ENCODE measurements at places on chromosomes 12 and 14.

DNA sequence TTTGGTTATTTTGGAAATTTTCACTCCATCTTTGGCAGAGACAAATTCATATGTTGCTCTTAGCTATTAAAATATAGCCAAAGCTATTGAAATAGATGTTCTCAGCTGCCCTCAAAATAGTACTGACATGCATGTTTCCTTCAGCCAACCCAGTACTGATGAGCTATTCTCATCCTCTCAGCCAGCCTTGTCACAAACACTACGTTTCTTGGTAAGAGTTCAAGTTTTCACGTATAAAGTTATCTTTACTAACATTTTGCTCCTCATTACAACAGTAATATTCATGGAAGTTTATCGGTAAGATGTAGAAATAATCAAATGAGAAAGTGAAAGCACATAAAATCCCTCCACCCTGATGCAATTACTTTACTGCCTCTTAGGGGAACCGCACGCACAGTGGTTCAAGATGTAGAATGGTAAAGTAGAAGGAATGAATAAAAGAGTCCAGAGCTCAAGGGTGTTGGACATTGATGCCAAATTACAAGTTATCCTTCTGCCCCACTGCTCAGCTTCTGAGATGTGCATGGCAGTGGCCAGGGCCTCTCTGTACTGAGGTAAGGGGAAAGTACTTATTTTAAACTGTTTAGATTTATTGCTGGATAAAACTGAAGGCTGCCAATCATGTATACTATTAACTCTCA is 20.7 kb downstream of the GCH1 start:
- DNase-seq, result peak; percentile 18

- DNase-seq, result no peak
Observed at GRCh38 chr12:65965358-65965757, 141.1 kb downstream of the HMGA2 start.

DNA sequence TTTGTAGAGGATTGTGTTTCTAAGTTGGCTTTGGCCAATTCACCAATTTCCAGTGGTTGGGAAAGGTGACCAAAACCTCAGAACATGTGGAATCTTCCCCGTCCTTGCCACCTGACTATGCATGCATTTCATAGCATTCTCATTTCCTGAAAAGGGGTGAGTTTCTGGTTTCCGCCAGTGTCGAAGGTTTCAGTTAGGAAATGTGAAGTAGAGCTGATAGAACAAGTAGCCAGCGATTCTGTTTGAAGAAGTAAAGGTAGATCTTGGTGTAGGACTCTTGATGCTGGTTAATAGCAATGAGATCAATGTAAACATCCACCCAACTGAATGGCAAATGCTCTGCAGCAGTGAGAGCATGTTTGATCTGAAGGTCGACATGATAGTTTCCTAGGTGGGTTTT is 15.9 kb downstream of the SMOC1 start:
- no peak for DNase-seq

- peak; percentile 97 for DNase-seq
Observed at GRCh38 chr14:68788996-68789820, 3.7 kb downstream of the ZFP36L1 start.

GRCh38 chr12:124345795-124346194 is 50.9 kb downstream of the RFLNA start:
- DNase-seq, result no peak

GRCh38 chr12:104652910-104653309 is 196.2 kb downstream of the CHST11 start:
- DNase-seq, result no peak

DNA sequence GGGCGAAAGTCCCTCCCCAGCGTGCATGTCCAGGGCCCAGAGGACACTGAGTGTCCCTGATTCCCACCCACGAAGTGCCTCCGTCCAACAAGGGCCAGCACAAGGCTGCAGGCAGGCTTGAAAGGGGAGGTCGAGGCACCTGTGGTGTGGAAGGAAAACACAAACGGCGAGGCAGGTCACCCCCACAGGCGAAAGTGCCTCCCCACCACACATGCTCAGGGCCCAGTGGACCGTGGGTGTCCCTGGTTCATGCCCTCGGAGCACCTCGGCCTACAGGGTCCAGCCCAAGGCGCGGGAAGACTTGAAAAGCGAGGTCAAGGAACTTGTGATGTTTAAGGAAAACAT is 370.4 kb downstream of the ALG10 start:
- DNase-seq, result peak; percentile 82

DNA sequence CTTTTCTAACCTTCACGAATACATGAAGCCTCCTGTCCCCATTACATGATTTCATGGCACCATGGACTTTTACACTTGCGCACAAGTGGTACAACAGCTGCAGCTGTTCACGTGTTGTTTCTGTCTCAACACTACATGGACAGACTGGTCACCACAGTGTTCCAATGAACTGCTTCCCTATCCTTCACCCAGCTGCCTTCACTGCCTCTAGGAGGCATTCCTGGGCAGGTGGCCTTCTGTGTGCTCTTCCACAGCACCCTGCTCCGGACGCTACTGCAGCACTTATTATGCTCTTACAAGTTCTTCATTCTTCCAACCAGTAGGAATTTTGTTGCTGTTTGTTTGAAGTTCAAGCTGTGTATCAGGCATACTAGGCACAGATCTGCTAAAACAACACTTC is 1.5 kb downstream of the MTERF2 start:
- no peak for DNase-seq

- DNase-seq, result no peak
Observed at GRCh38 chr14:84610086-84610485, 919.9 kb upstream of the FLRT2 start.

- DNase-seq, result no peak
Observed at GRCh38 chr12:40312196-40312595, 87.4 kb downstream of the LRRK2 start.

DNA sequence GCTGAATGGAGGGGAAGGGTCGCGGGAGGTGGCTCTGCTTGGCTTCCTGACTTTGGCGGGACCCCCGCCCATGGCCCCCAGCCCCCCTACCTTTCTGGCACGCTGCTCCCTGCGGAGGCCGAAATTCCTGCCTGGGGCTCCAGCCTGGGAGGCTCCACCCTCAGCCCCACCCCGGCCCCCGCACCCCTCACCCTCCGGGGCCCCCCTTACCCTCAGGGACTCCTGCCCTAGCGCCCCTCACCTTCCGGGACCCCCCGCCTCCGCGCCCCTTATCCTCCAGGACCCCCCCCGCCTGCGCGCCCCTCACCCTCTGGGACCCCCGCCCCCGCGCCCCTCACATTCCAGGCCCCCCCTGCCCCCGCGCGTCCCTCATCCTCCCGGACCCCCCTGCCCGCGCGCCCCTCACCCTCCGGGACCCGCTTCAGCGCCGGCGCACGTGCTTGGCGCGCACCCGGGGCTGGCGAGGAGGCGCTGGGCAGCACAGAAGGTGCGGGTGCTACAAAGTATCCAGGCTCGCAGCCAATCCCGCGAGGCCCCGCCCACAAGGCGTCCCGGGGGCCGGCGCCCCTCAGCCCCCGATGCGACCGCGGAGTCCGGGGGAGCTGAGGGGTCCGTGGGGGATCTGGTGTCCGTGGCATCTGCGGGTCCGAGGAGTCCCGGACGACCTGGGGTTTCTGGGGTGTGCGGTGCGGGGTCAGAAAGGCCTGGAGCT is at the start of gene ANHX:
ANHX (minus strand) TSS at position 477 of the 712 bp plus-strand sequence. CDS start 1,521 bp downstream, outside the sequence.
- no peak for DNase-seq

DNA sequence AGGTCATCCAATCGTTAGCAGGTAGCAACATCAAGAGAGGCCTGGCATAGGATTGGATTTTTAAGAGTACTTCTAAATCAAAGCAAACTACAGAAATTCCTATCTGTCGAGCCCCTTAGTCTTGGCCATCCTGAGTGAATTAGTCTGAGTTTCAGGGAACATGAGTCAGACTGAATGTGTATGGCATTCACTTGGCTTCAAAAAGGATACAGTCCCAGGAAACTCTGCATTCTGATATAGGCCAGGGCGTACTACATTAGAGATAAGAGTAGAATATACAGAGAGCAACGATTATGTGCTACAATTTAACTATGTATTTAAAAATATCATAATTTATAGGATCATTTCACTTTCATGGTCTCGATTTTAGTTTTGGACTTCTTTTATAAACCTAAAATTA is 242.2 kb downstream of the SOX5 start:
- DNase-seq, result no peak

DNA sequence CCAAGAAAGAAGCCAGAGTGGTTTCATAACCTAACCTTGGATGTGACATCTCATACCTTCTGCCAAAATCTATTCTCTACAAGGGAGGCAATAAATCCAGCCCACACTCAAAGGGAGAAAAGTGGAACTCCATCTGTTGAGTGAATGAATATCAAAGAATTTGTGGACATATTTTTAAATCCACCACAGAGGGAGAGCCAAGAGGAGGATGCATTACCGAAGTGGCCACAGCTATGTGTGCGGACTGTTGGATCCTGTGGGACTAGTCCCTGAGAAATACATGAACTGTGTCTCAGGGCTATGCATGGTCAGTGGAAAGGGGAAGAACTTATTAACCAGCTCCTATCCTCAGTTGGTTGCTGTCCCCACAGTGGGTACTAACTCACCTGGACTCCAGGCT is 273.9 kb downstream of the NUAK1 start:
- no peak for DNase-seq

DNA sequence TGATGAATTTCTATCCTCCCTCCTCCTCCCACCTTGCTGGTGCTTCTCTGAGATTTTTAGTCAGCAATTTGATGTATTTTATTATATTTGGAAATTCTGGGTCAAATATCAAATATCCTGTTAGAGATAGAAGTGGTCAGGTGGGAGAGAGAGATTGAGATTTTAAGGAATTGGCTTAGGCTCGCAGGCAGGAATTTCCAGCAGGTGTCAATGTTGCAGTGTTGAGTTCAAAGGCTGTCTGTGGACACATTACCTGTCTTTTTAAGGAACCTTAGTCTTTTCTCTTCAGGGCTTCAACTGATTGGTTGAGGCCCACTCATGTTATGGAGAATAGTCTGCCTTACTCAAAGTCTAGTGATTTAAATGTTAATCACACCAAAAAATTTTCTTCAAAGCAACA is 457.3 kb downstream of the FLRT2 start:
- no peak for DNase-seq

DNA sequence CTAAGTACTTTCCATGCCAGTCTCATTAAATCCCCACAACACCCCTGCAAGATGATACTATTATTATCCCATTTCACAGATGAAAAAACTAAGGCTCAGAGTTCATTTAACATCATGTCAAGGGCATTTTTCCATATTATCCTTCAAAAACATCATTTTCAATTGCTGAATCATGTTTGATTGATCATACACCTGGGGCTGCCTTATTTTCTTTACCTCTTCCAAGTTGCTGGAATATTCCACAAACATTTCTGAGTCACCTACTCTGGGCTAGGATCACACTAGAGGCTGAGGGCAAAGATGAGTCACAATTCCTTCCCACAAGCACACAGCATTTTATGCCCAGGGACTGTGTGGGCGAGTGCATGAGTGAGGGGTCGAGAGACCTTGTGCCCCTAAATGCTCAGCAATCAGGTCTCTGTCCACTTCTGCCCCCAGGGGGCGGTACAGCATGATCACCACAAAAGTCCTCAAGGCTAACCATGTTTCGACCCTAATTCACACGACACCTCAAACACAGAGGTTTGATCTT is 14.1 kb upstream of the TMEM119 start:
- no peak for DNase-seq

GRCh38 chr12:124125203-124125871 is 152.3 kb downstream of the ZNF664 start:
- DNase-seq, result no peak

GRCh38 chr14:78173346-78174035 is 3.3 kb downstream of the NRXN3 start:
- no peak for DNase-seq

DNA sequence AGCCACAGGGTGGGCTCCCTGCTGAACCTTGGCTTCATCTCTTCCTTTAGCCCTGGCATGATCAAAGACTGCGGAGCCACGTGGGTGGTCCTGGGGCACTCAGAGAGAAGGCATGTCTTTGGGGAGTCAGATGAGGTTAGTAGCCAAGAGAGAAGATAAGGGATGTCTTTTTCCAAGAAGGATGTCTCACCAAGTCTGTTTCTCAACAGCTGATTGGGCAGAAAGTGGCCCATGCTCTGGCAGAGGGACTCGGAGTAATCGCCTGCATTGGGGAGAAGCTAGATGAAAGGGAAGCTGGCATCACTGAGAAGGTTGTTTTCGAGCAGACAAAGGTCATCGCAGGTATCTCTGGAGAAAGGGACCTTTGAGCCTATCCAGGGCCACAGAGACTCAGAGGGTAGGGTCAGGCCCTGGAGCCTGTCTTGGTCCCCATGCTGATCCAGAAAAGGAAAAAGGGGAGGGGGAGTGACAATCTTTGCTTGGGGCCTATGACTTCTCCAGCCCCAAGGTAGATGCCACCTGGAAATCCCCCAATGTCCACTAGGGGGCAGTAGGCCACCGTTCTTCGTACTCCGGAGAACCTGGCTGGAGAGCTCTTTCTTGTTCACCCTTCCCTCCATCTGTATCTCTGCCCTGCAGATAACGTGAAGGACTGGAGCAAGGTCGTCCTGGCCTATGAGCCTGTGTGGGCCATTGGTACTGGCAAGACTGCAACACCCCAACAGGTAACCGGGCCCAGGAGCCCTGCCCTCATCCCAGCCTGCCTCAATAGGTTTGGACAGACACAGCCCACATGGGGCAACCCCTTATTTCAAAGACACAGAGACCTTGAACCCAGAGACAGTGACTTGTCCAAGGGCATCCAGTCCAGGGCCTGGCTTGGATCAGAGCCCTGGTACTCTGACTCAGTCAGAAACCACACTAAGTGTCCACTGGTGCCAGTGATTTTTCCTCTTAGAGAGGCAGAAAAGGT is 2.0 kb downstream of the TPI1 start:
- DNase-seq, result peak; percentile 81

DNA sequence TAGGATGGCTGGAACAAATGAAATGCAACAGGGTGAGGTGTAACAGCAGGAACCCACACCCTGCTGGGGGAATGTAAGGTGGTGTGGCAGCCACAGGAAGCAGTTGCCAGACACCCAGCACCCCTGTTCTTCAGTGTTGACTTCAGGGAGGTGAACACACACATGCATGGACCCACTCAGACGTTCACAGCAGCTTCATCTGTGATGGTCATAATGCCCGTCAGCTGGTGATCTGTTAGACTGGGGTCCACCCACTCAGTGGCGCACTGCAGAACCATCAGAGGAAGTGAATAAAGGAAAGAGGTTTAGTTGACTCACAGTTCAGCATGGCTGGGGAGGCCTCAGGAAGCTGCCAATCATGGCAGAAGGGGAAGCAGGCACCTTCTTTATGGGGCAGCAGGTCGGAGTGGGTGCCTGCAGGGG is 22.7 kb upstream of the TEX22 start:
- no peak for DNase-seq

- no peak for DNase-seq
Observed at GRCh38 chr12:38279756-38280155, 36.8 kb upstream of the ALG10B start.

GRCh38 chr14:36279306-36280190 is 40.9 kb downstream of the MBIP start:
- no peak for DNase-seq

- DNase-seq, result no peak
Observed at GRCh38 chr12:45305907-45306306, 90.0 kb downstream of the ANO6 start.

GRCh38 chr14:104221071-104221625 is 82.8 kb downstream of the KIF26A start:
- no peak for DNase-seq

- no peak for DNase-seq
Observed at GRCh38 chr12:105279460-105280056, 43.6 kb upstream of the APPL2 start.

- no peak for DNase-seq
Observed at GRCh38 chr12:127162902-127163301, 1104.1 kb upstream of the TMEM132C start.

Measured in lower leg skin (tissue), 4 donors.